ENCODE measurements at places on chromosomes 16 and 17.

- DNase-seq: no peak
Measured at GRCh38 chr17:15650741-15651582, 31.5 kb upstream of the FBXW10B start.

DNA sequence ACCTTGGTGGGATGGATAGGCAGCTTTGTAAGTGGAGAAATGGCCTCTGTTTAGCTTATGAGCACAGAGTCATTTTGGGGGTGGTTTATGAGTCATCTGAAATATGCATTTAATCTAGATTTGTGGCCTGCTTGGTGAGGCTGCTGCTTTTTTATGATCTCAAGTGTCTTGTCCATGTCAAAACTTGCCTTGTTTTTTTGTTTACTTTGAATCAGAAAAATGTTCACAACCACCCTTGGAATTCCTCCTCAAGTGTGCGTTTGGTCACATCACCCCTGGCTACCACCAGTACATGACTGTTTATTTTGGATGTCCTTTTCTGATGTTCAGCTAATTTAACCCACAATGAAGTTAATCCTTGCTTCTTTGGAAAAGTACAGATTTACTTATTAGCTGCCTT, 64.6 kb downstream of the FTO start:
- DNase-seq: no peak

- DNase-seq: no peak
Measured at GRCh38 chr16:84391151-84392030, 23.1 kb downstream of the ATP2C2 start.

DNA sequence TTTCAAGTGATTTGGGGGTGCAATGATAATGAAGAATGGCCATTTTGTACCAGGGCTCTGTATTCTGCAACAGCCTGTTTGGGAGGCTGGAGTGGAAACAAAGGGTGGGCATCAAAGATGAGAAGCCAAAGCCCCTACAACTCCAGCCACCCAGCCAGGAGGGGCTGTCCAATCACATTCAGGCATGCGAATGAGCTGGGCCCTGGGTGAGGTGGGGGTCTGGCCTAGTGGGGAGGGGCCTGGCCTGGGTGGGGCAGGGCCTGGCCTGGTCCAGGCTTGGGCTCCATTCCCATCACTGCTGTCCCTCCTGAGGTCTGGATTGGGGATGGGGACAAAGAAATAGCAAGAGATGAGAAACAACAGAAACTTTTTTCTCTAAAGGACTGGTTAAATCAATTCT, 6.4 kb downstream of the AOC3 start:
- DNase-seq: no peak

DNA sequence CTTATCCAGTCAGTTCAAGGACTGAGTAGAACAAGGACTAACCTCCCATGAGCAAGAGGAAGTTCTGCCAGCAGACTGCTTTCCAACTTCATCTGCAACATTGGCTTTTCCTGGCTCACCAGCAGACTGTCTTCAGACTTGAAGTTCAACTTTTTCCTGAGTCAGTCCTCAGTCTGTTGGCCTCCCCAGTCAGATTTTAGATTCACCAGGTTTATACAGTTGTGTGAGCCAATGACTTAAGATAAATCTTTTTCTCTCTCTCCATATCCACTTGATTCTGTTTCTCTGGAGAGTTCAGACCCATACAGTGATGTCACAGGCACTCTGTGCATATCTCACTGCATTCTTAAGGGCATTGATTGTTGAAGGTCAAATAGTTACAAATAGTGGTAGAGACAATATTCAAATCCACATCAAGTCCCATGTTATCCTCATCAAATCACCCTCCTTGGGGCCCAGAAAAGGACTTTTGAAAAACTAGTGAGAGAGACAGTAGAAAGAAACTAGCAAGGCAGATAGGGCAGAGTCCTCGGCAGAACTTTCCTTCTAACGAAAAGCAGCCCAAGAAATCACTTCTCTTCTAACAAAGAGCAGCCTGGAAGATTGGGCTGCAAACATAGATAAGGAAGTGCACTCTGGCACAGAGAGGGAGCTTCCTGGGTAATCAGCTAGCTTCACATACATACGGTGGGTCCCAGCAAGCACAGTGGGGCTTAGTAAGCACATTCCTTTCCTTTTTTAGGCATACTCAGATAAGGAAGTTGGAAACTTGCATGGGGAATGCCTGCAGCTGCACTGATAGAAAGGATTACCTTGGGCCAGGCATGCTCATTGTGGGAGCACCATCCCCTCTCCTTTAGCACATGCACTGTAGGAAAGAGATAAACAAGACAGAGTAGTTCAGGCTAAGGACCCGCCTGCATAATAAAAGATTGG, 132.3 kb upstream of the FAM20A start:
- DNase-seq: no peak

DNA sequence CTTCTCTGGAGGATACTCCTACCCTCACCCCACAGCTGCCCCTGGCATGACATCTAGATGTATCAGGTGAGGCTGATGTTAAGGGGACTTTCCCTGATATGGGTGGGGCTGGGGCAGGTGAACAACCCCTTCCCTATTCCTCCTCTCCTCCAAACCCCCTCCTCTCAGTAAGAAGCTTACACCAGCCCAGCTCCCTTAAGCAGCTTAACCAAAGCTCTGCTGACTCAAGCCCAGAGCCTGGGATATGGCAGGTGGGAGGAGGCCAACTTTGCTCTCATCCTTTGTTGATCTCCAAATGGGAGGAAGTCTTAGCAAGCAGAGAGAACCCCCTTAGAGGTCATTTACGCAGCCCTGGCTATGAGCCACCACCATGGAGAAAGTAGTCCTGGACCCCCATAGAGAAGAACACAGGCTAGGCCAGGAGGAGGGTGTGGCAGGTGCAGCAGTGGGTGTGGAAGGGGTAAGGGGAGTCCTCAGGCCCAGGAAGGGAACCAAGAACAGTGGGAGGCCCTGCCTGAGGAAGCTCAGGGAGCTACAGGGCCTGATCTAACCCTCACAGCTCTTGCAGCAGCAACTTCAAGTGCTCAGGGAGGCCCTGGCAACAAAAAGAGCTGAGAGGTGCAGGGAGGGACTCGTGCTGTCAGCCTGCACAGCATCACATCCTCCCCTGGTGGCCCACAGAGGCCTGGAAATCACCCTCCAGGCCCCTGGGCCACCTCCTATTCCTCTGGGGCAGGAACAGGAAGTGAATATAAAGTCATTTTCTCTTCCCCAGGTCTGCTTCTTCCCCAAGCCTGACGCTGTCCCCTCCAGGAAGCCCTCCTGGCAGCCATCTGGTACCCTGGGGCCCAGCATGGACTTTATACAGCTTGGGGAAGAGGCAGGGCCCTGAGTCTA, 2.9 kb downstream of the UNC119 start:
- DNase-seq: peak; percentile 74

GRCh38 chr16:14378689-14379467, 251.2 kb downstream of the PARN start:
- DNase-seq: no peak

DNA sequence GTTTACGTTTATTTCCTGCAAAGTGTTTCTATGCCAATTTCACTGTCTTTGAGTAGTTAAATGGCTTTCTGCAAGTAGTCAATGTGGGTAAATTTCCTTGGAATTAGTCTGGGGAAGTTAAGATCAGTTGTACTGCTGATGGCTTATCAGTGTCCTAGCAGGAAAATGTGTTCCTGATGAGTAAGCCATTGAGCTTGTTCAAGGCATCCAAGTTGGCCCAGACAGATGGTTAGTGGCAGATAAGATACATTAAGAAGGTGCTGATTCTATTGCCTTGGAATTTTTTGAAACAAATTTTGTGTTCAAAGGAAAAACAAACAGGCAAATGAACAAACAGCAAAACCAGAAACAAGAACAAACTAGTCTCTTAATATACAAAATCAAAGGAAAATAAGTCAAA, 258.4 kb downstream of the MAP2K6 start:
- no peak for DNase-seq

DNA sequence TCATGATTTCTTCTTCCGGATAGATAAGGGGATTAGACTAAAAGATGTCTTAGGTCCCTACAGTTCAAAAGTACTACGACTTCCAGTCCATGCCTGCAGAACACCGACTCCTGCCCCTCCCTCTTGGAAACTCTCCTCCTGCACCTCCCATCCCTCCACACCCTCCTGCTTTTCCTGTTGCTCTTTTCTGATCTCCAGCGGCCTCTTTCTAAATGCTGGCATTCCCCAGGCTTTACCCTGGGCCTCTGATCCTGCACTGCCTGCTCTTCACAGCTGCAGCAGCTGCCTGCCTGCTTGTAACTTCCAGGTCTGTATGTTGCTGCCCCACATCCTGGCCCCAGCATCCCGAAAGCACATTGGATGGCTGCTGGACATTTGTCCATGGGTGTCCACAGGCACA, 154.2 kb downstream of the KCNJ12 start:
- DNase-seq: no peak

DNA sequence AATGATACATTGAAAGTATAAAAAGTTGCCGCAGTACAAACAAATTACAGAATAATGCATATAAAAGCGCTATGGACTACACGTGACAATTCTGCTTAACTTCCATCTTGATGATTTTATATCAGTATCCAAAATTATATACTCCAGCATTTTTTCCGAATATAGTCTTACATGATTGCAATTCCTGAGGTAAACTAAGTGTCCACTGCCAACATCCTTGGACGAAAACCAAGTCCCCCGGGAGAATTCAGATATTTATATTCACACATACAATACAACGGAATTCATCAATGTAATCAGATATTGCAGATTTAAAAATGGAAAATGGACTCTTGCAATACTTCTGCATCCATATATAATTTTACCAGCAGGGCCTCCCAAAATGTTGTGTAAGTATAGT, 8.9 kb upstream of the MYH11 start:
- no peak for DNase-seq

GRCh38 chr17:32915245-32915644, 12.7 kb upstream of the TMEM98 start:
- no peak for DNase-seq

DNA sequence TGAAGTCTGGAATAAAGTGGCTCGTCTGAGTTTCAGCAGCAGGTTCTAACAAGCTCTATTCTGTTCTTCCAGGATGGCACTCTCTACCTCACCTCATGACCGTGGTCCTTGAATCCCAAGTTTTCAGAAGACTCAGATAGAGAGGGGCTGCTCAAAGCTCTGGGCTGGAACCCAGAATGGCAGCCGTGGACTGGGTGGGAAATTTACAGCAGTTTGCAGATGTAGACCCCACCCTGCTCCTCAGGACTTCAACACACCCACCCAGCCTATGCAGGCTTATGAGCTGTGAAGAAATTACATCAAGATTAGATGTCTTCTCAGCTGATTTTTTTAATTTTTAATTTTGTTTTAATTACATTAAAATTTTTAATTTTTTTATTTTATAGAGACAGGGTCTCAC, 59.4 kb downstream of the METRNL start:
- DNase-seq: no peak

- no peak for DNase-seq
Measured at GRCh38 chr17:42034059-42034458, 14.2 kb downstream of the NKIRAS2 start.

GRCh38 chr17:82399041-82399441, 19.1 kb upstream of the HEXD start:
- DNase-seq: no peak

DNA sequence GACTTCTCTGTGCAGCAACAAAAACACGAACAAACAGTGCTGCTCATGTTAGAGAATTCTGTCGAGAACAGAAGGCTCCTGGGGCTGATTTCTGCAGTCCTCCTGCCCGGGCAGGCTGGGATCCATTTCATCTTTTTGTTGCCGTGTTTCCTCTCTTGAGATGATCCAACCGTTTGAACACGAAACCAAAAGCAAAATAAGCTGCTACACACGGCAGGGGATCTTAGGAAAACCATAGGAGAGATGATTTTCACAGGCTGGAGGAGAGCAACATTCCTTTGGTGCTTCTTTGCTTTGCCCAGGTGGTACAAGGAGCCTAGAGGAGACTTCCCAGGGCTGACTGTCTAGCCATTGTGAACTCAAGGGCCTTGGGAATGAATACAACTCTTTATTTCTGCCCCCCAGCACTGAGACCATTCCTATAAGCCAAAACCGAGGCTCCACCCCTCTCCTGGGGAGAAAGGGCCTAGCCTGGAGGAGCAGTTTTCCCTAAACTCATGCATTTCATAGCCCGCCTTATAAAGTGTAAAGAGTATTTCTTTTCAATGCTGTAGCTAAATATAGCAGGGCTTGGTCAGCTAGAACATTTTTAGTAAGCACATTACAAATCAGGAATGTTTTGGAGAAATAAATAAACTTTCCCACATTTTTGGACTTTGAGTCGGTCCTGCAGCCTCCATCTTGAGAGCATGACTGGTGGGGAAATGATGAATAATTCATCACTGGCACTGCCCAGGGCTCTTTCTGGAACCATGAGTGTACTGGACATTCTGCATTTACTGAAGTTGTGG, 7.7 kb downstream of the FOXL1 start:
- DNase-seq: no peak

GRCh38 chr16:57764341-57765159, 29.0 kb downstream of the KATNB1 start:
- DNase-seq: no peak

GRCh38 chr17:50423553-50424159, 2.4 kb upstream of the ACSF2 start:
- DNase-seq: no peak

DNA sequence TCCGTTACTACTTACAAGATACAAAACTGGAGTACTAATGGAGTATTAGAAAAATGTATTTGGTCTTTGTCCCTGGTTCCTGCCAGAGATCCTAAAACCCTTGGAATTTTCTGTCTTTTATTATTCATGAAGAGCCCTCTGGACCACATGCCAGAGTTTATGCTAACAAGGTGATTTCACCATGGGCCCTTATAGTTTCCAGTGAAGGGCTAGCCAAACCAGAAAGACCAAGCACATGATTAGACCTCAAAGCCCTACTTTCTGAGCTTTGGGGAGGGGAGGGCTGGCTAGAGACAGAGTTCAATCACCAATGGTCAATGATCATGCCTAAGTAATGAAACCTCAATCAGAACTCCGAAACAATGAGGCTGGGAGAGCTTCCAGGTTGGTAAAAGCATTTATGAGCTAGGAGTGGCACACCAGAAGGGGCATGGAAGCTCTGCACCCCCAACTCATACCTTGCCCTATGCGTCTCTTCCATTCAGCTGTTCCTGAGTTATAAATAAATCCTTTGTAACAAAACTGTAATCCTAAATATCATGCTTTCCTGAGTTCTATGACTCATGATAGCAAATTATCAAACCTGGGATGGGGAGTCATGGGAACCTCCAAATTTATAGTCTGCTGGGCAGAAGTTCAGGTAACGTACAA, 10.4 kb downstream of the DCUN1D3 start:
- DNase-seq: no peak

DNA sequence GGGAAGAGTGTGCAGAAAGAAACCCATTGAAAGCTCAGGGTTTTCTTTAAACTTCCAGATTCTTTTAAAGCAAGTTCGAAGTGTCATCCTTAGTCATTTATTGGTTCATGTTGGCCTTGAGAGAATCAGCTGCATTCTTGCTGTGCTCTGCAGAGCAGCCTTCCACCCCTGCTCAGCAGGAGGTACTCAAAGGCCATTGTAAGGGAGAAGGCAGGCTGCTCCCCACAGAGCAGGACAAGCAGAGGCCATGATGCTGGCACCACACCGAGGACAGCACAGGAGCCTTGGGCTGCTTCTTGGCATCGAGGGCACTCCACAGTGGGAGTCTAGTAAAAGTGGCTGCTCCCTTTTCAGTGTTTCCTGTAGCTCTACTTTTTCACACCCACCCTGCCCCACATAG, 29.6 kb downstream of the NMT1 start:
- peak; percentile 0 for DNase-seq
